NCI-H2107 (cell line): ENCODE measurements at places on chromosomes 4 and X.

GRCh38 chr4:123980736-123981300, 584.2 kb downstream of the SPRY1 start:
- DNase-seq = no peak

GRCh38 chr4:93437991-93438390, 390.6 kb upstream of the ATOH1 start:
- DNase-seq = no peak

GRCh38 chr4:7354927-7355326, 79.8 kb downstream of the PSAPL1 start:
- DNase-seq = no peak

GRCh38 chr4:153089742-153090141, 114.5 kb upstream of the TRIM2 start:
- DNase-seq = no peak

DNA sequence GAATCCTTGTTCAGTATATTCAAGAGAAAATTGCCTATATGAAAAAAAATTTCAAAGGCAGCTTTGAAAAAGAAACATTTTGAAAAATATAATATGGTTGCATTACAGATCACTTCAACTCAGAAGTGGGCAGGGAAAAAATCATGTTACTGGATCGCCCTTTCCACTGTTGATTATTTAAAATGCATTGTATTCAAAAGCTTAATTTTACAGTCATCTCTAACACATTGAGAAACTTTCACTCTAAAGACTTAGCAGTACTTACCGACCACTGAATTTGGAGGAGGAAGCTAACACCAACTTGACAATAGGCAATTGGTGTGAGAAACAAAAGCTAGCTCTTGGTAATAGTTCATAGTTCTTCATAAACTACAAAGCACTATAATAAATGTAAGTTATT, 101.9 kb downstream of the CEP135 start:
- DNase-seq = no peak
